ENCODE measurements at places on chromosomes 3 and 15.

GRCh38 chr15:86935841-86936240 is 856.2 kb downstream of the AGBL1 start:
- no peak for DNase-seq

- DNase-seq, result no peak
These were observed 185.3 kb upstream of the FEZF2 start for GRCh38 chr3:62558549-62559112.

DNA sequence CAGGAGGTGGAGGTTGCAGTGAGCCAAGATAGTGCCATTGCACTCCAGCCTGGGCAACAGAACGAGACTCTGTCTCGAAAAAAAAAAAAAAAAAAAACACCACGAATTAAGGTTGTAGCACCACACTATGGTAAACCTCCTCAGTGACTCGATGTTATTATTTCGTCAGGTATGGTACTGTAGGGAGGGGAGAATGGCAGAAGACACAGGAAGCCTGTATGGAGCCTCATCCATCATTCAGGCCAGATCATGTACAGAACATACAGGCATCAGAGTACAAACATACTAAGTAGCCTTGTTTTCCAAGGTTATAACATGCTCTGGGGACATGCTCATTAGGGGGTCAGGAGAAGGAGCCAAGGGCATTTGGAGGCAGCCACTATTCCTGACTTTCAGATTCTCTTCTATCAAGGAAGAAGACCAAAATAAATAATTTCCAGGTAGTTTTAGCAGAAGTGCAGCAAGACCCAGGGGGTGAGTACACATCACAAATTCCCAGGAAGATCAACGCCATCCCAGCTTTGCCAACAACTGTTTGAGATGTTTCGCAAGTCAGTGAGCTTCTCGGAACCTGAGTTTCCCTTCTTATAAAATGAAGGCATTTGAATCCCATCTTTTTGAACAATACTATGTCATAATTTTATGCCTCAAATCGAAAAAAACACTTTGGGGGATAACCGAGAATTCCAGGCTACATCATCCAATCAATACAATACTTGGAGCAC is 79.8 kb downstream of the FOXP1 start:
- no peak for DNase-seq

GRCh38 chr3:182508919-182509711 is 284.2 kb upstream of the ATP11B start:
- no peak for DNase-seq

DNA sequence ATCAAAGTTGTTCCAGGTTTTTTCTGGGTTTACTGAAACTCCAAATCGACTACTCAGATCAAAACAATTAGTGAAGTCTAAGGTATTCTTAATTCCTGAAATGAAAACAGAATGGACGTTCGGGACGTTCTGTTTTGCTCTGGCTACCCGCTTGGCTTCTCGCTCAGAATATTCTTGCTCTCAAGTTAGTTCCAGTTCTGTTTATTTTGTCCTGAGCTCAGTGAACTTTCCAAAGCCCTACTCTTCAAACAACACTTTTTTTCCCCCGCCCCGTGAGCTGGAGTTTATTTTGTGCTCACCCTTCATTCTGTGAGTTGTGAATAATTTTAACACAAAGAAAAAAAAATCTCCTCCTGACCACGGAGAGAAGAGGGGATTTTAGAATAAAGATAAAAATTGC is 72.6 kb downstream of the SAMMSON start:
- no peak for DNase-seq

DNA sequence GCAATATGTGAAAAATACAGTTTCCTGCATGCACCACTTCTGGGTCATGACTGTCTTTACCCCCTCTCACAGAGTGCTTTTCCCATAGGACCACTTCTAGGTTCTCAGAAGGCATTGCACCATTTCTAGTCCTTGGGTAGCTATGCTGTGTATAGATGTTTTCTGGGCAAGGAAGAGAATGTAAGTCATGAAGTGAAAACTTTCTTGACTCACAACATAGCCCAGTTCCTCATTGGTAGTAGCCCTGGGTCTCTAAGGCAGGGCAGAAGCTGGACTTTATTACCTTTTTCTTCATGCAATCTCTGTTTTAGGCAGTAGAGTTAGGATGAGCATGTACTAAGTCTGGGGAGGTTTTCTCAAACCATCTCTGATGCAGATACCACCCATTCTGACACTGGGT is 203.1 kb downstream of the EPHB1 start:
- no peak for DNase-seq

DNA sequence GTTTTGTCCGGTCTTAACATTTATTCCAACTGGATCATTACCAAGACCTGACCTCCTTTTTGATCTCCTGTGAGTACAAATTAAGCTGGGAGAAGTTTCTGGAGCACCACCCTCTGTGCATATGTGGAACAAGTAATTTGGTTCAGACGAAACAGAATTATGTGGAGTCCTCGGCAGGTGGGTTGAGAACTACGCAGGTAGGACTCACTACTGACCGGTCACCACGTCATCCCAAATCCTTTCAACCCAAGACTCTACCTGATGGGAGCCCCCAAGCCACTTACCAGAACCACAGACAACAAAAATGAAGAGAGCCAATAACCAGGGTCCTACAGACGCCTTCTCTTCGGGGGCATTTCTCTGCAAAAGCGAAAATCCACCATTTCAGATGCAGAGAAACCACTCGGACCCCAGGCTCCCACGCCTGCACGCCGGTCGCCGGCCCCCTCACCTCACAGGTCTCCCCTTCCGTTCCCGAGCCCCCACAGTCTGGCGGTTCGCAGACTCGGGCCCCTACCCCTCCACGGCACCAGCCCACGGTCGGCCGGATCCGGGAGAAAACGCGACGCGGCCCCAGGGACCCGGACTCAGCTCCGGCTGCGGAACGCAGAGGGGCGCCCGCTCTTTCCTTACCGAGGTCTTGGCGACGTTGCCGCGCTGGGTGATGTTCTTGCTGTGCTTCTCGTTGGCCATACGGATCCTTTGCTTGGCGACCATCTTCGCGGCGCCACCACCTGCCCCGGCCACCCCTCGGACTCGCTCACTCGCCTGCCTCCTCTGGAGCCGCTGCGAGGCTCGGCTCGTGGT is 674 bp downstream of the SERP1 start:
- no peak for DNase-seq

DNA sequence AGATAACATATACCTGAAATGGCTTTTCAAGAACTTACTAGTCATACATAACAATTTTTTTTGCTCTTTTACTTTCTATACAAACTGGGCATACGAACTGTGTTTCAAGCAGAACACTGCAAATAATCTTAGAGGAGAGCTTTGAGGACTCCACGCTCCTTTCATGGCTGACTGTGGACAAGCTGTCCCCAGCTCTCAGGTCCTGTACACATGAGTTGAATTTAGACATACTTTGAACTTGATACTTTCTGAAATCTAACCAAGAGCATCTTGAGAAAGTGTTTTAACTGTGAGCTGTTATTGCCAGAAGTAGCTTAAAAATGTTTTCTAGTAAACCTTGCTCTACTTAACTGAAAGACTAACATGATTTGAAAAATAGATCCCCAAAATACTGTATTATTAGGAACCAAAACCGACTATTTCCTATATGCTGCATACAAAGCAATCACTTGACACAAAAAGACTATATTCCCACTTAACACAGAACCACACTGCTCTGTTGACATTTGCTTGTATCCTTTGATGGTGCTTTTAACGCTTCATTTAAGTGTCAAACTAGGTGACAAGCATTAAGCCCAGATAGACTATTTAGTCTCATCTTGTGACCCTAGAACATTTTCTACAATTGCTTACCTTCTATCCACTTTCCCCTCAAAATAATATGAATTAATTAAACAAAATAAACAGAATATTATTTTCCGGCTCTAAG is 755.8 kb downstream of the ROBO1 start:
- no peak for DNase-seq

DNA sequence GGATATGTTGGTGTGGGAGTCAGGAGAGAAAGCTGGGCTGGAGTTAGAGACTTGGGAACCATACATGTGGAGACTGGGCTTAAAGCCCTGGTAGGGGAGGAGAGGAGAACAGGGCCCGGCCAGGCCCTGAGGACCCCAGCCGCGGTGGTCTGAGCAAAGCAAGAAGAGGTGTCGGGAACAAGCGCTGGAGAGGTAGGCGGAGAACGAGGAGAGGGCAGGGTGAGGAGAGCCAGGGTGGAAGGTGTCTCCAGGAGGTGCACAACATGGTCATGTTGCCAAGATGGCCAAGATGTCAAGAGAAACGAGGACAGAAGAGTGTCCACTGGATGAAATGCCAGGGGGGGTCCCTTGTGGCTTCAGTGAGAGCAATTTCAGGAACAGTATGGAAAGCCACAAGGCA is 5.5 kb downstream of the CHAC1 start:
- no peak for DNase-seq

GRCh38 chr15:68734352-68734751 is 86.3 kb downstream of the ANP32A start:
- DNase-seq, result no peak

GRCh38 chr3:4107430-4107829 is 195.7 kb upstream of the SETMAR start:
- no peak for DNase-seq

DNA sequence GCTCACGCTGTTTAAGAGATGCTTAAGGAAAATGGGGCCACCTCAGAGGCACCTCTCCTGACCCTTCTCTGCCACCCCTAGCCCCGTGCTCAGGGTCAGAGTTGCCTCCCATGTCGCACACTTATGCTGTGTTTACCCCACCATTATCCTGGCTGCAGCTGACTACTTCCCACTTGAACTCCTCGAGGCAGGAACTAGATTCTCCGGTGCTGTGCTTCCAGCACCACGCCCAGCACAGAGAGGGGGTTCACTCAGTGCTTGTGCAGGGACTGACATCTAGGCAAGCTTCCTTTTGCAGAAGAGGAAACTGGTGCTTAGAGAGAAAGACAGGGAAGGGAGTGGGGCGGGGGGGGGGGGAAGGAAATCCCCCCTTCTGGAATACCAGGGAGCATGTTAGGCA is 340.1 kb downstream of the RORA start:
- no peak for DNase-seq

GRCh38 chr3:107819656-107820055 is 271.2 kb downstream of the CD47 start:
- no peak for DNase-seq

GRCh38 chr3:53217175-53217574 is 38.6 kb downstream of the TKT start:
- no peak for DNase-seq

DNA sequence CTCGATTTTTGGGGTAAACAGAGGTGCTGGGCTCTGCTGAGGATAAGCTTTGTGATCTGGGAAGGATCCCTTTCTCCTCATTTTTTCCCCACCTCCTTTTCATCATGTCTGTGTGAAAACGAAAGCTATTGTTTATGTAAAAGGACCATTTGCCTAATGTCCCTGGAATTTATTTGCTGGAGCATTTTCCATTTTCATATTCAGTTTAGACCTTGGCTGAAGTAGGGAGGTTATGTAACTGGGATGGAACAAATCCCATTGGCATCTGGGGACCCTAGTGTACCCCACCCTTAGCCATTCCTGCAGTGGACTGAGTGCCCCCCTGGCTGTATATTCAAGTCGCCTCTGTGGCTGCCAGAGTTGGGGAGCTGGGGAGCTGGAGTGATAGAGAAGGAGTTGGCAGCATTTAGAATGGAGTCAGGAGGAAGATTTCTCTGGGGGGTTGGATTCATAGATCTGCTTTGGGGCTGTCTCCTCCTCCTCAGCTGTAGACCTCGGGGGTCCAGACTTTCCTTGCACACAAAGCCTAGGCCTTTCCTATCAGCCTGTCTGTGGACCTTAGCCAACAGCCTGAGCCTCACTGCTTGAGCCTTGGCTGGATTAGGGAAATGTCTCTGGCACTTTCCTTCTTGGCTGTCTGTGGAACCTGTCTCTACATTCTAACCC is 270.4 kb upstream of the CTDSPL start:
- no peak for DNase-seq

DNA sequence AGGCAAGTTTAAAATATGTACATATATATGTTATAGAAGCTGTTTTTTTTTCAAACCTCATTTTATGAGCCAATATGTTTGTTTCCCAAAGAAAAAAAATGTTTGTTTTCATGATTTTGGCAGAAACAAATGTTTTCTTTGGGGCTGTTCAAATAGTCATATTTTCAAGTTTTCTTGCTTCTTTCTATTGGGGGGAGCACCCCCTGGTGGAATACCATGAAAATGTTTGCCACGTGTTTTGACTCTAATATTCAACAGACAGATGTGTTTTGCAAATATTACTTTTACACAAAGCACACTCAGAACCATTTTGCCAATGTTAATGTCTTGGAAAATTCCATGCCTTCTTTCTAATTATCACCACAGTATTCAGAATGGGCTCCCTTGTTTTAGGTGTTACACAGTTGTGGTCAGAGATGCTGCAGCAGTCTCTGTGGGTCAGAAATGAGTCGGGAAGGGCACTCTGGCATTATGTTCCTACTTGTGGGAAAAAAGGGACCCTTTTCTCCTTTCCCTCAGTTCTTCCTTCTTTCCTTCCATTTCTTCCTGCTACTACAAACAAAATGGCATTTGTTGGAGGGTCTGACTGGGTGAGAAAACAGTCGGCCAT is 817.0 kb downstream of the TUSC7 start:
- DNase-seq, result no peak

GRCh38 chr15:65862682-65863081 is 6.6 kb upstream of the RAB11A start:
- DNase-seq, result peak; percentile 40

DNA sequence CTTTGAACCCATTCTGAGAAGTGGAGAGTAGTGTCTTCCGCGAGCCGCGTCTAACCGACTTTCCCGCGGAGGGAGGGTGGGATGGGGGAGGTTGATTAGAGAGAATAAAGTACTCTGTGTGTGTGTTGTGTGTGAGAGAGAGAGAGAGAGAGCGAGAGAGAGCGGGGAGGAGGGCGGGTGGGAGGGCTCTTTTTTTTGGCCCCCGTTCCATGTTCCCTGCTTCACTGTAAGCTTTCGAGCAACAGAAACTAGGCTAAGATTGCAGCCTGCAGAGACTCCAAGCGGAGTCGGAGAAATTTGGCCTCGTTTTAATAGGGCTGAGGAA is 1.6 kb upstream of the MEIS2 start:
- DNase-seq, result no peak

- DNase-seq, result no peak
These were observed 107.9 kb downstream of the DNAH12 start for GRCh38 chr3:57436195-57436761.

GRCh38 chr3:132554437-132554836 is 42.6 kb upstream of the ACKR4 start:
- no peak for DNase-seq

DNA sequence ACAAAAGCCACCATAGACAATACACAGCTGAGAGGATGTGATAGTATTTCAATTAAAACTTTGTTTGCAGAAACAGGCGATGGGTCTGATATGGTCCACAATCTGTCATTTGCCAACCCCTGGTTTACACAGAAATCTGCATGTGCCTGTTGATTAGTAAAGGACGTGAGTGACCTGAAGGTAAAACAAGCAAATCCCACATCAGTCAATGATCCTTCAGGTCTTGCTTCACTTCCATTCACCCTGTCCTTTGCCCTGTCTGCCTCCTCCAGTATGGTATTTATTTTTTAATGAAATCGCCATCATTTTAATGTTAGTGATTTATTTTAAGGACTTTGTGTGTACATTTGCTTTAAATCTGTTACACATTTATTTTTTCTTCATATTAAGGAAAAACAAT is 166.2 kb downstream of the FEZF2 start:
- no peak for DNase-seq

GRCh38 chr3:128083396-128083795 is 31.2 kb downstream of the SEC61A1 start:
- no peak for DNase-seq

All from stimulated activated naive CD4-positive, alpha-beta T cell (primary cell).